Type B pancreatic cell (in vitro differentiated cells): ENCODE measurements at places on chromosomes 13 and 19. TPM values are rescaled to one million over a fixed set of nuclear protein-coding genes. Genes with fewer than 3 reads are reported as not detected.

FCHO1 gene
- 2.5 and 4.4 TPM in 2 replicates for total RNA-seq

FAM187B gene
- total RNA-seq, result not detected in 2 replicates

SPART gene
- 45.9 and 67.6 TPM in 2 replicates for total RNA-seq

C19orf67 gene
- total RNA-seq, result not detected in 2 replicates

SOX21 gene
- total RNA-seq, result 9.6 and 11.4 TPM in 2 replicates

SYNGR4 gene
- total RNA-seq, result not detected in 2 replicates

PRR36 gene
- total RNA-seq, result 8.5 and 10.9 TPM in 2 replicates

MIA gene
- 1.7 and 3.2 TPM in 2 replicates for total RNA-seq

INAFM1 gene
- total RNA-seq, result 8.2 and 9.6 TPM in 2 replicates

ZNF575 gene
- total RNA-seq, result 1.8 and 2.6 TPM in 2 replicates

IGFLR1 gene
- total RNA-seq, result 1.5 and 3.8 TPM in 2 replicates

NOTCH3 gene
- 119 and 139 TPM in 2 replicates for total RNA-seq

MATK gene
- total RNA-seq, result 1.6 and 1.7 TPM in 2 replicates

TRPC4 gene
- 1.9 and 6.1 TPM in 2 replicates for total RNA-seq

CYP2F1 gene
- not detected in 2 replicates for total RNA-seq

HCST gene
- 1.0 and 1.3 TPM in 2 replicates for total RNA-seq

FGF14 gene
- 4.2 and 6.7 TPM in 2 replicates for total RNA-seq

IRGC gene
- total RNA-seq, result not detected in 2 replicates

IL27RA gene
- total RNA-seq, result 0.95 and 2.8 TPM in 2 replicates

TNNI3 gene
- total RNA-seq, result 2.1 and 4.3 TPM in 2 replicates

DNA sequence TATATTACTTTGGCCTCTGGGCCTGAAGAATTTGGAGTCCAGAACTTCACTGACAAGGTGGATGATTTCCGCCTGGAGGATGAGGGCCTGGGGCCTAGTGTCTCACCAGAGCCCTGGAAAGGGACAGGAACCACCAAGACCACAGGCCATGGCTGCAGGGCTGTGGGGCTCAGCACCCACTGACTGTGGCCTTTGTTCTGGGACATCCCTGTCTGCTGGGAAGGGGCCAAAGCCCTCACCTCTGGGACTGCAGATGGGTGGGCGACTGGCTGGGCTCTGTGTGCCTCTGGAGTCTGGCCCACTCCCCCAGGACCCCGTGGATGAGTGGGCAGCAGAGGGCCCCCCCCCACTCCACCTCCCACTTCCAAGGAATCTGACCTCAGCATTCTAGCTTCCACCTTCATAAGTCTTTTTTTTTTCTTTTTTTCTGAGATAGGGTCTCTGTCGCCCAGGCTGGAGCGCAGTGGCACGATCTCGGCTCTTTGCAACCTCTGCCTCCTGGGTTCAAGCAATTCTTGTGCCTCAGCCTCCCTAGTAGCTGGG, 20.3 kb downstream of the CHST8 start:
- H3K4me3 ChIP-seq, result no peak overlapping the region
- H3K27me3 ChIP-seq, result peaks cover 63% of the 10 kb centered on the region
- DNase-seq, result no peak
- no peak overlapping the region for H3K27ac ChIP-seq
- H3K4me1 ChIP-seq, result peaks cover 14% of the 10 kb centered on the region

- peak overlapping the region; percentile 100 for H3K4me3 ChIP-seq
- no peak for DNase-seq
- no peaks in the 10 kb centered on the region for H3K27me3 ChIP-seq
- peak overlapping the region; percentile 99 for H3K27ac ChIP-seq
Observed at GRCh38 chr13:19634256-19634740, 839 bp downstream of the MPHOSPH8 start.

DNA sequence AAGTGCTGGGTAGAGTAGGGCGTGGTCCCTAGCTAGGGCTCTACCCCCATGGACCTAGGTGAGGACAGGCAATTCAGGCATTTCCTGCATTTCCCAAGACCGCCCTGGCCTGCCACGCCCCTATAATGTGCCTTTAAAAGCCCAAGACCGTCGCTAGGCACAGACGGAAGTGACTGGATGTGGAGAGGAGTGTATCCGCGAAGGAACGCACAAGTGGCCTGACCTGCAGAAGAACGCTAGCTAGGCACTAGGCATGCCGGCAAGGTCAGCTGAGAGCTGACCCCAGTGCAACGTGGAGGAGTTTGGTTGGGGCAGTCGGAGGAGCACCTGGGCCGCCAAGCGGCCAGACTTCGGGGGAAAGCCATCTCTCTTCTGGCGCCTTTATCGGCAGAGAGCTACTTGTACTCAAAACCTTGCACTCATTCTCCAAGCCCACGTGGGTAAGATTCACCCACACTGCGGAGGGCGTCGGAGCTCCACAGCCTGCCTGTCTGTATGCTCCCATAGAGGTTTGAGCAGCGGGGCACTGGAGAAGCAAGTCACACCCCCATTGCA, 370.0 kb downstream of the FGF9 start:
- peak overlapping the region; percentile 90 for H3K27ac ChIP-seq
- no peaks in the 10 kb centered on the region for H3K27me3 ChIP-seq
- peak overlapping the region; percentile 92 for H3K4me3 ChIP-seq
- no peak for DNase-seq

GRCh38 chr13:26816881-26817280, 56.3 kb upstream of the GPR12 start:
- no peak overlapping the region for H3K27ac ChIP-seq
- peaks cover 18% of the 10 kb centered on the region for H3K4me1 ChIP-seq
- DNase-seq, result no peak
- H3K4me3 ChIP-seq, result no peak overlapping the region

DNA sequence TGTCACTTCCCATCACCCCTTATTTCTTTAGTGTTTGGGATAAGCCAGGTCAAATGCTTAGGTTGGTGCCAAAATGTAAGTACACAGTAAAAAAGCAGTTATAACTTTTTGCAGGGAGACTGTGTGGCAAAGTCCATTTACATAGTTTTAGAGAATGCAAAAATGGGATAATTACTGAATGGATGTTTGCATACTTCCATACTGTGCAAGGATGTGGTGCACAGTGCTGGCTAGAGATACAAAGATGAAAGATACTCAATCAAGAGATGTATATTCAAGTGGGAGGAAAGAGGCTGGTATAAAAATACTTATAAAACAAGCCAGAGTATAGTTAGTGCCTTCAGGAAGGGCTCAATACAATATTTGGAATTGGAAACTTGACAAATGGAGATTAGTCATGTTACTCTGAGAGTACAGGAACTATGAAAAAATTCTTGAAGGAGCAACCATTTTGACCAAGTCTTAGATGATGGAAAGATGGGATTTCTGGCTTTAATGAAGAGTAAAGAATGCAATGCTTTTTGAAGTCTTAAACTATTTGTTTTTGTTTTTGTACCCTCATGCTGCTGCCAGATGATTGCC, 8.0 kb downstream of the PDS5B start:
- H3K4me1 ChIP-seq, result peaks cover 17% of the 10 kb centered on the region
- DNase-seq, result no peak
- no peak overlapping the region for H3K4me3 ChIP-seq
- H3K36me3 ChIP-seq, result peaks cover 17% of the 10 kb centered on the region

GRCh38 chr13:86714495-86714894, 915.3 kb upstream of the SLITRK6 start:
- H3K27ac ChIP-seq, result no peak overlapping the region
- no peak for DNase-seq
- no peaks in the 10 kb centered on the region for H3K27me3 ChIP-seq
- no peaks in the 10 kb centered on the region for H3K36me3 ChIP-seq
- no peaks in the 10 kb centered on the region for H3K4me1 ChIP-seq

- peak within 1 kb of the TSS; percentile 63 for H3K27ac ChIP-seq
- peaks cover 11% of the 10 kb centered on the region for H3K36me3 ChIP-seq
- peak; percentile 92 for DNase-seq
Observed at GRCh38 chr19:10315335-10316214, at the start of gene FDX2. FDX2 (minus strand) TSS chr19:10316015; CDS start chr19:10315996, 19 bp downstream.

GRCh38 chr13:65508745-65509144, 1721.4 kb downstream of the PCDH9 start:
- H3K27me3 ChIP-seq, result no peaks in the 10 kb centered on the region
- no peak overlapping the region for H3K27ac ChIP-seq
- no peak for DNase-seq
- no peaks in the 10 kb centered on the region for H3K36me3 ChIP-seq
- peaks cover 8% of the 10 kb centered on the region for H3K4me1 ChIP-seq

DNA sequence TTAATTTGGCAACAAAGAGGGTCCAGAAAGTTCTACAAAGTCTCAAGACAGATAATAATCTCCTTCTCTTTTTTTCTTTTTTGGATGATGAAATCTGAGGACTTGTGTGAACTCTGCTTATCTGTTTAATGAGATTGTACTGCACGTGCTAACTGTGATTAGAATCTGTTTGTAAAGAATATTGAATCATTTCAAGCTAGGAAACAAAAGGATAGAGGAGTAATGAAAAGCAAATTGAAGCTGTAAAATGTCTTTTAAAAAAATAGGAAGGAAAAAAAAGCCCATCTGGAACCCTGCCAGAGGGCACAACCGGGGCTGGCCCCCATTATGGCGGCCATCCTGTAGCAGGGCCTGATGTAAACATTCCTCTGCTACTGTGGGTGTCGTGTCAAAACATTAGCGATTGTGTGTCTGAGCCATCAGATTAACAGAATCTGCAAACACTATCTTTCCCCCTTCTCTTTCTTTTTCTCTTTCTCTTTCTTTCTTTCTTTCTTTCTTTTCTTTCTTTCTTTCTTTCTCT, 83.0 kb downstream of the FLT1 start:
- DNase-seq, result no peak
- H3K4me3 ChIP-seq, result no peak overlapping the region
- H3K27me3 ChIP-seq, result peaks cover 4% of the 10 kb centered on the region
- H3K27ac ChIP-seq, result no peak overlapping the region
- peaks cover 15% of the 10 kb centered on the region for H3K4me1 ChIP-seq

GRCh38 chr19:17127671-17128070, 52.1 kb downstream of the MYO9B start:
- no peak for DNase-seq
- peaks cover 17% of the 10 kb centered on the region for H3K4me1 ChIP-seq
- no peak overlapping the region for H3K27ac ChIP-seq
- H3K27me3 ChIP-seq, result no peaks in the 10 kb centered on the region
- H3K36me3 ChIP-seq, result no peaks in the 10 kb centered on the region
- no peak overlapping the region for H3K4me3 ChIP-seq

- no peaks in the 10 kb centered on the region for H3K4me1 ChIP-seq
- H3K27ac ChIP-seq, result no peak overlapping the region
- no peak overlapping the region for H3K4me3 ChIP-seq
- no peak for DNase-seq
- no peaks in the 10 kb centered on the region for H3K36me3 ChIP-seq
Observed at GRCh38 chr19:20151617-20152145, 15.3 kb upstream of the ZNF486 start.

GRCh38 chr13:98651744-98652143, 74.8 kb upstream of the STK24 start:
- DNase-seq, result no peak
- no peaks in the 10 kb centered on the region for H3K36me3 ChIP-seq
- H3K4me3 ChIP-seq, result no peak overlapping the region
- peak overlapping the region; percentile 55 for H3K27ac ChIP-seq

DNA sequence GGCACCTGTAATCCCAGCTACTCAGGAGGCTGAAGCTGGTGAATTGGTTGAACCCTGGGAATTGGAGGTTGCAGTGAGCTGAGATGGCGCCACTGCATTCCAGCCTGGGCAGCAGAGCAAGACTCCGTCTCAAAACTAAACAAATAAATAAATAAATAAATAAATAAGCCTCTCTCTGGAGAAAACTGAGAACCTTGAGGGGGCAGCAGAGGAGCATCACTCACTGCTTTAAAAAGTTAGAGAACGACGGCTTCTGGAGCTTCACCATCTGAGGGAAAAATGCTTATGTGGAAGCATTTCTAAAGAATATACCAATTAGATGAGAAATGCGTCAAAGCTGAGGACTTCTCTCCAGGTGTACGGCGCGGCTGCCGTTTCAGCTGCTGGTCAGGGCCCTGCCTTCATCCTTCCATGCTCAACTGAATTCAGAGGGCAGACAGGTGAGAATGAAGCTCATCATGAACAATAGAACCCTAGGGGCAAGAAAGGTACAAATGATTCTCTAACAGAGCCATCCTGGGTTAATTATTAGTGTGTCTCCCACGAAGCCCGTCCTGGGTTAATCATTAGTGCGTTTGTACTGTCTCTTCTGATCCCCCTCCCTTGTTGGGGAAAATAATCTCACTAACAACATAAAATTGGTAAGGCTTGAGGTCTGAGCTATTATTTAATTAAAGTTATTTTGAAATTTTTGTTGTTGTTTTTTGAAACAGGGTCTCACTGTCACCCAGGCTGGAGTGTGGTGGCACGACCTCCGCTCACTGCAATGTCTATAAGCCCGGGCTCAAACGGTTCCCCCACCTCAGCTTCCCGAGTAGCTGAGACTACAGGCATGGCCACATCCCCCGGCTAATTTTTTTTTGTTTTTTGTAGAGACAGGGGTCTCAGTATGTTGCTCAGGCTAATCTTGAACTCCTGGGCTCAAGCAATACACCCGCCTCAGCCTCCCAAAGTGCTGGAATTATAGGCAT, 80.1 kb downstream of the IPO5 start:
- peaks cover 9% of the 10 kb centered on the region for H3K4me1 ChIP-seq
- H3K27ac ChIP-seq, result no peak overlapping the region
- no peaks in the 10 kb centered on the region for H3K27me3 ChIP-seq
- DNase-seq, result no peak

DNA sequence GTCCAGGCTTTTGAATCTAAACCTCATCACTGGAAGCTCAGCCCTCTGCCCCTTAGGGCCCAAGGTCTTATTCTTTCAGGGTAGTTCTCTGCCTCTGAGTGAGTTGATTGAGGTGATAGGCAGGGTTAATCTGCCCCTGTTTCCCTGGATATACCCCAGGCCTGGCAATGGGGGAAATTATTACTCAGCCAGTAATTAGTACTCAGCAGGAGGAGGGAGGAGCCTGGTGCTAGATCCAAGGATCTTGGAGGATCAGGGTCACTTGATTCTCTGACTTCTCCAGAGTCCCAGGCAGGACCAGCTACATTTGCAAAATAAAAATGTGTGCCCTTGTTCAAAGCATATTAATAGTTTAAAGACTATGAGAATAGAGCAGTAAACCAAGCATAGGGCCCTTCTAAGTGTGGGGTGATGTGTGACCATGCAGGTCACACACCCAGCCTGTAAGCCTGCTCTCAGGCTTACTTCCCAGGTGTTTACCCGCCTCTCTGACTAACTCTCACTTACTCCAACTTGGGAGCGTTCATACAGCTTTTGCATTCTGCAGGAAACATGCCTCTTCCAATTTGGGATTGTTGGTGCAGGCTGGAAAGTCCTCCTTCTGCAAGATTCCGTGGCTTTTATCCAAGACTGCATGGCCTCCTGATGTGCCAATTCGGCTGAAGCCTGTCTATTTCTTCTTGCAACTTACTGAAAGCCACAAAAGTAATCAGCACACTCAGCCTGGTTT, 7.9 kb upstream of the STK24 start:
- H3K27ac ChIP-seq, result peak overlapping the region; percentile 99
- peaks cover 50% of the 10 kb centered on the region for H3K4me1 ChIP-seq
- DNase-seq, result no peak

GRCh38 chr19:17841371-17841809, 6.4 kb downstream of the JAK3 start:
- no peak overlapping the region for H3K27ac ChIP-seq
- DNase-seq, result no peak
- H3K4me1 ChIP-seq, result no peaks in the 10 kb centered on the region
- peak overlapping the region; percentile 83 for H3K4me3 ChIP-seq

GRCh38 chr13:70162141-70162540, 53.9 kb upstream of the KLHL1 start:
- H3K27me3 ChIP-seq, result no peaks in the 10 kb centered on the region
- no peaks in the 10 kb centered on the region for H3K36me3 ChIP-seq
- H3K4me1 ChIP-seq, result peaks cover 8% of the 10 kb centered on the region
- H3K4me3 ChIP-seq, result no peak overlapping the region
- H3K27ac ChIP-seq, result no peak overlapping the region
- DNase-seq, result no peak
